ENCODE measurements at places on chromosomes 6 and 20.

- DNase-seq = no peak
Observed at GRCh38 chr6:168490757-168491156, 49.8 kb downstream of the SMOC2 start.

- DNase-seq = peak; percentile 70
Observed at GRCh38 chr20:20211274-20211987, 156.5 kb upstream of the INSM1 start.

DNA sequence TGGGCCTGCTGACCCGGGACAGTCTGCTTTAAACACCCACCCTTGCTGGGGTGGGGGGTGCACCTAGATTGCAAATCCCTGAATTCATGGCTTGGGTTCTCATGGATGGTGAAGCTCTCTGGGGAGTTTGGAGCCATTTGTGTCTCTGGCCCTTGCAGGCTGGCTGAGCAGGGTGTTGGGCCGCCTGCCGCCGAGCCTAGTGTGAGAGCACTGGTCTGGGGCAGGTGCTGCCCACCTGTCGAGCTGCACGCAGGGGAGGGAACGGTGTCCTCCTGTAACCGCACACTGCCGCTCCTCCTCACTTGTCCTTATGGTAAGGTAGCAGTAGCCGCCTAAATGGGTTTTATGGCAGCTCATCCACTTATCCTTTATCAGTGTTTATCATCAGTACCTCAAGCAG is 143.9 kb downstream of the DTNBP1 start:
- DNase-seq = no peak

DNA sequence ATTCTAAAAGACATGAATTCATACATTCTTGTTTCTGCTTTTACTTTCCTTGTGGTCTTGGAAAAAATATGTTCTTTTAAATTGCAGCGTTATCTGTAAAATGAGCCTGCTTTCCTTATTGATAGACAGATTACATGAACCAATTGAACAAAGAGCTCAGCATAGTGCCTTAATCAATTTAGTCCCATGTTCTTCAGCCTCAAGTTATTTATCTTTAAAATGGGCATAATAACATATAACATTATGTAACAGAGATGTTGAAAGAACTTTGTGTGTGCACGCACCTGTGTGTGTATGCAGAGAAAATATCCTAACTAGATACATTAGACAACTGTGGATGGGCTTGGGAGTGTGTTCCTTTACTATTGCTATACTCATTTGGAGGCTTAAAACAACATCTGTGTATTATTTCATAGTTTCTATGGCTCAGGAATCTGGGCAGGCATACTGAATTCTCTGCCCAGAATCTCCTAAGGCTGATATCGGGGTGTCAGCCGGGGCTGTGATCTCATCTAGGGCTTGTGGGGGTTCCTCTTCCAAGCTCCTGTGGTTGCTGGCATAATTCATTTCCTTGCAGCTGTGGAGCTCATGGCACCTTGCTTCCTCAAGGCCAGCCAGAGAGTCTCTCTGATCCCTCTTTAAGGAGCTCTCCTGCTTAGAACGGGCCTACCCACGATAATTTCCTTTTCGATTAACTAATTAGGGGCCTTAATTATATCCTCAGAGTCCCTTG is 194.1 kb downstream of the ARID1B start:
- DNase-seq = no peak

DNA sequence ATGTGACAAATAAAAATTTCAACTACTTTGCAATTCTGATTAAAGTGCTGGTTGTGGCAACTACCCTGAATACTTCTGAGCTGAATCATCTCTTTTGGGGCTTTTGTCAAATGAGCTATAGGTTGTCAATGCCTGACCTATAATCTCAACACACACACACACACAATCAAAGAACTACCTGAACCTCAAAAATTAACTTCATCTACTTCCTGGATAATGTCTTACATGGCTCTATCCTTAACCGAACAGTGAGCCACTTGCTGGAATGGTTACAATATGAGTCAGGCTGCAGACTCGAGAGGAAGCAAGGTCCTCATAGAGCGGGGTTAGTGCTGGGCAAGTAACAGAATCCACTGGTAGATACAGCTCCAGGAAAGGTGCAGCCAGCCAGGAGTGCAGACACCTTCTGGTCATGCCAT is 70.6 kb upstream of the DST start:
- DNase-seq = peak; percentile 97

DNA sequence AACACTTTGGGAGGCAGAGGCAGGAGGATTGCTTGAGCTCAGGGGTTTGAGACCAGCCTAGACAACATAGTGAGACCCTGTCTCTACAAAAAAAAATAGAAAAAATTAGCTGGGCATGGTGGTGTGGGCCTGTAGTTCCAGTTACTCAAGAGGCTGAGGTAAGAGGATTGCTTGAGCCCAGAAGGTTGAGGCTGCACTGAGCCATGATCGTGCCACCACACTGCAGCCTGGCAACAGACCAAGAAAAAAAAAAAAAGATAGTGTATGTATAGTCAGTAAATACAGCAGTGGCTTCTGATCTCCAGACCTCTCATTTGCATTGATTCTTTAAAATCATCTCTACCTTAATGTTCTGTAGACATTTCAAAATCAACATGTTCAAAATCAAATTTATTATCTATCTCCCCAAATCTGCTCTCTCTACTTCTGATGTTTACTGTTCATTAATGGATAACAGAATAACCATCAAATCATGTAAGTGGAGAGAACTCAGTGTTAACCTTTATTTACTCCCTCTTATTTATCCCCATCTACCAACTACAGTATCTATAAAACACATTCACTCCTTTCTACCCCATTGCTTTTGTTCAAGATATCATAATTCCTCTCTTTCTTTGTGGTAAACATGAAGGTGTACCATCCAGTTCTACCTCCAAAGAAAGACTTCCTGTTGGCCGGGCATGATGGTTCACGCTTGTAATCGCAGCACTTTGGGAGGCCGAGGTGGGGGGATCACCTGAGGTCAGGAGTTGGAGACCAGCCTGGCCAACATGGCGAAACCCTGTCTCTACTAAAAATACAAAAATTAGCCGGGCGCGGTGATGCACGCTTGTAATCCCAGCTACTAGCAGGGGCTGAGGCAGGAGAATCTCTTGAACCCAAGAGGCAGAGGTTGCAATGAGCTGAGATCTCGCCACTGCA is 7.7 kb downstream of the PROCR start:
- no peak for DNase-seq

GRCh38 chr20:5056801-5057599 is 55.7 kb upstream of the SLC23A2 start:
- peak; percentile 55 for DNase-seq

All from kidney tubule cell (primary cell).